ENCODE measurements at places on chromosomes 11 and 22.

- no peak for DNase-seq
Measured at GRCh38 chr11:123588117-123588863, 66.1 kb downstream of the SCN3B start.

DNA sequence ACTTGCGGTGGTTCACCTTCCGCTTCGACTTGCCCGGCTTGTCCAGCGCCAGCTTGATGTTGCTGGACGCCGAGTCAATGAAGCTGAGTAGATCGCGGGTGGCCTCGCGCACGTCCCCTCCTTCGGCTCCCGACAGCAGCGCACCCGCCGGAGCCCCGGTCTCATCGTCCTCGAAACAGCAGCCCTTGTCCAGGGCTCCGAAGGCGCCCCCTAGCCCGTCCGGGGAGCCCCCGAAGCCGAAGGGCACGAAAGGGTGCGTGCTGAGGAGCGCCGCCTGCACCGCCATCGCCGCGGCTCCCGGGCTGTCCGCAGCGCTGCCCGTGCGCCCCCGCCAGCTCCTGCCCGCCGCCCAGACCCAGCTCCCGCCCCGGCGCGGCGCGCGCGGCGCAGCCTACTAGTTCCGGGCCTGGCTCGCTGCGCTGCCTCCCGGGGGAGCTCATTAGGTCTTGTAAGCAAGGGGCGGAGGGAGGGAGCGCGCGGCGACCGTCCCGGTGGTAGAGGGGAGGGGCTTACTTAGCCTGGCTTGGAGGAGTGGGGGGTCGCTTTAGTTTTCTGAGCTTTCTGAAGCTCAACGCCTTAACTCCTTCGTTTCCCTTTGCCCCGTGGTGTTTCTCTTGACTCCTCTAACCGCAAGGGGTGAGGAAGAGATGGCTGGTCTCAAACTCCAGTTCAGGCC is at the start of gene FAM181B:
Gene FAM181B (minus strand): TSS at position 421 of the 676 bp plus-strand sequence. CDS start 135 bp downstream, at position 286.
- peak; percentile 64 for DNase-seq

- no peak for DNase-seq
Measured at GRCh38 chr22:26480611-26480932, 3.0 kb downstream of the HPS4 start.

- no peak for DNase-seq
Measured at GRCh38 chr11:81190546-81190945, 1543.1 kb downstream of the FAM181B start.

GRCh38 chr22:28822930-28823551 is 22.7 kb upstream of the XBP1 start:
- DNase-seq: peak; percentile 77

- DNase-seq: no peak
Measured at GRCh38 chr11:63802637-63803414, 10.4 kb upstream of the SPINDOC start.
